CD4-positive, alpha-beta T cell treated with Interferon alpha-2 for 1 hour (primary cell): ENCODE measurements at places on chromosomes 11 and 22.

GRCh38 chr11:131483453-131483852 is 113.0 kb downstream of the NTM start:
- DNase-seq, result no peak

- no peak for DNase-seq
Measured at GRCh38 chr22:17120711-17121232, 388 bp downstream of the TMEM121B start.

DNA sequence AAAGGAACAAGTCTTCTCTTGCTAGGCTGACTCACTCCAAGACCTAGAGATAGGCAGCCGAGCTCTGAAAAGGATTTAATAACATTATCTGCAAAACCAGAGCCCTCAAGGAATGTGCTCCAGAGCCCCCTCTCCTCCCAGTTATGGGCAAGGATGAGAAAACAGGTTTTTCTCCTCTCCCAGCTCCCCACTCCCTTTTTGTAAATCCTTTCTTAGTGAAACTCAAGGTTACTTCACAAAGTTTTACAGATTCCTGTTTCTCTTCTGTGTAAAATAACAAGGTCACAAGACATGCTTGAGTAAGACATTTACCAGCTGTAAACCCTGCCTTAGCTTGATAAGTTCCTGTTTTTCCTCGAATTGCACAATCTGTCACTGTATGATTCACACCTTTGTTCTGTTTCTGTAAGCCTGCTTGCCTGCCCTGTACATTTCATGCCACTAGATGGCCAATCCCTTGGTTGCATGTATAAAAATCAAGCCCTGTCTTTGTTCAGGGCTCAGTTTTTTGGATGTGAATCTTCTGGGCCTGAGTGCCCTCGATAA is 489.4 kb downstream of the KCNA4 start:
- DNase-seq, result peak; percentile 34

DNA sequence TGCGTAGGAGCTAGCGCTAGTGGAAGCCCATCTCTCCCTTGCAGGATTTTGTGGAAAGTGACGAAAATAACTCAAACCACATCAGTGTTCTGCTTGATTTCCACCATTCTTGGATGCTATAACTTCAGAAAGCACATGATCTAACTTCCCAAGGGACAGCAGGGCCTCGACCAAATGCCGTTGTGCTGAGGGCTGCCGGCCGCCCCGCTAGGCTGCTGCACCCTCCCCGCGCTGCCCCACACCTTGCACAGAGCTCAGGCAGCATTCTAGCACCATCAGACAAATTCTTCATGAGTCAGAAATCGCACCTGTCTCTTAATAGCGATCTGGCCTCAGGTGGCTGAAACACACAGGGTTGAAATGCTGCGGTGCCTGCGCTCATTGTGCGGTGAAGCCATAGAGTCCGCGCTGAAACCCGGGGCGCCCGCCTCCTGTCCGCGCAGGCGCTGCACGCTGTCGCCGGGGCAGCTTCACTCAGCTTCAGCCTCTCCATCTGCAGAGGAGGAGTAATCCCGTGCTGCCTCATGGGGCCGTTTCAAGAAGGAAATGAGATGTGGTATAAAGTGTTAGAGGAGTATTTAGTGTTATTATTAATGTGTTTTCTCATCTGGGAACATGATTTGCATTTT is 59.2 kb upstream of the B3GAT1 start:
- DNase-seq, result no peak

GRCh38 chr11:44101098-44101497 is 5.6 kb downstream of the EXT2 start:
- DNase-seq, result no peak

GRCh38 chr22:20494978-20495860 is at the start of gene KLHL22:
KLHL22 (minus strand) TSS chr22:20495795; CDS start chr22:20489211, 6,584 bp downstream.
- DNase-seq, result peak; percentile 24

DNA sequence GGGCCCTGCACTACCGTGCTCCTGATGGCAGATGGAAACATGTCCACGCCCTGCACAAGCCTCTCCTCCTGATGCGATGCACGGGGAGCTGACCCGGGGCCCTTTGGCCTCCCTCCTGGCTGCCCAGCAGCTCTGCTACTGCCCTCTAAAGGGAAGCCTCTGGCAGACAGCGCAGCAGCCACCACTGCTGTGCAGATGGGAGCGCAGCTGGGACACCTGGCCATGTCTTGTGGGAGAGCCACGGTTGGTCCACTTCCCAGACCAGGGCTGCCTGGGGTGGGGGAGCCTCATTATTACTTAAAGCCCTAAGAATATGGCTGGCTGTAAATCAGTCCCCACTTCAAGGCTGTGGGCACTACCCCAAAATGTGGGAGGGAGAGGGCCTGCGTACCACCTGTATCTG is 38.3 kb downstream of the TBX1 start:
- DNase-seq, result no peak

DNA sequence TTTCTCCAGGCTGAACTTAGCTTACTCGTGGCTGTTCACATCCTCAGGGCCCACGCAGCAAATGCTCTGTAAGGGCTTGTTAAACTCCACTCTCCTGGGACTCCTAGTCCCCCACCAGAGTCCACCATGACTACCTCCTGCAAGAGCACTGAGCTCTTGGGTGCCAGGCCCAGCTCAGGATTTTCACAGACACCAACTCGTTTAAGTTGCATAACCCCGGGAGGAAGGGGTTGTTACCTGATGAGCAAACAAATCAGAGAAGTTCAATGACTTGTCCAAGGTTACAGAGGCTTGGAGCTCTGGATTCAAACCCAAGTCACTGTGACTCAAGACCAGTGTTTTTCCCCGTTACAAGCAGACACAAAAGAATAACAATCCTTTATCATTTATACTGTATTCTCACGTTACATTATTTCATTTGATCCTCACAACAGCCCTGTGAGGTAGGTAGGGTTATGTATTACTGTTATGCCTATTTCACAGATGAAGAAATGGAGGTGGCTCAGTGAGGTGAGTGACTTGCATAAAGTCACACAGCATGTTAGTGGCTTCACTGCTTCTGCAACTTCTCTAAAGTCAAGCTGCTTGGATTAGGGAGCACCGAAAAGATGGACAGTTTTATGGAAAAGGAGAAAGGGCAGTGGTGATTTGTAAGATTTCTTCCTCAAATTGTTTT is 17.4 kb downstream of the KCTD21 start:
- no peak for DNase-seq

GRCh38 chr11:7143908-7144307 is 55.1 kb downstream of the RBMXL2 start:
- no peak for DNase-seq

DNA sequence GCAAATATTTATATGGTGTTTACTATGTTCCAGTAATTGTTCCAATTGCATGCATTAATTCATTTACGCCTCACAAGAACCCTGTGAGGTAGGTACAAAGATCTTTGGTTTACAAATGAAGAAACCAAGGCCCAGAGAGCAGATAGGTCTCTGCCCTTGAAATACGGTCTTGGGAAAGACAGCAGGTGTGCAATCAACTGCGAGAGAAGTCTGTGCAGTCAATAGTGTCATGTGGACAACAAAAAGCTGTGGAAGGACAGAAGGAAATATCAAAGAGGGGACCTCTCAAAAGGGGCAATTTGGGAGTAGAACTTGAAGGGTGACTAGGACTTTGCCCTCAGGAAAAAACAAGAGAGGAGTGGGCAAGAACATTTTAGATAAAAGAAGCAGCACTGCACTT is 8.9 kb downstream of the CNTF start:
- DNase-seq, result no peak

DNA sequence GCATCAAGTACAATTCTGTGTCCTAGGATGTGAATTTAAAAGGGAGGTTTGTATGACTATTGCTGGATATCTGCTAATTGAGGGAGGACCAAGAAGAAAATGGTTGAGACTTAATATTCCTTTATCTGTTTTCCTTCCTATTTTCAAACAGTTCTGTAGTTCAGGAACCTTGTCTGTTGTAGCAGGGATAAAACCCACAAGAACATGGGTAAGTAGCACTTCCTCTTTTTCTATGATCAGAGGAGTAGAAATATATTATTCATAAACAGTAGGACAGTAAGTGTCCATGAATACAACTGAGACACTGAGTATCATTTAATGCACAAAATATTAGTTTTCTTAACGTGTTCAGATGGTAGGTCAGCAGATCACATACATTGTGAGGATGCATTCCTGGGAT is 7.6 kb downstream of the MS4A3 start:
- DNase-seq, result no peak

- DNase-seq, result no peak
Measured at GRCh38 chr22:35103761-35104160, 37.8 kb downstream of the ISX start.

DNA sequence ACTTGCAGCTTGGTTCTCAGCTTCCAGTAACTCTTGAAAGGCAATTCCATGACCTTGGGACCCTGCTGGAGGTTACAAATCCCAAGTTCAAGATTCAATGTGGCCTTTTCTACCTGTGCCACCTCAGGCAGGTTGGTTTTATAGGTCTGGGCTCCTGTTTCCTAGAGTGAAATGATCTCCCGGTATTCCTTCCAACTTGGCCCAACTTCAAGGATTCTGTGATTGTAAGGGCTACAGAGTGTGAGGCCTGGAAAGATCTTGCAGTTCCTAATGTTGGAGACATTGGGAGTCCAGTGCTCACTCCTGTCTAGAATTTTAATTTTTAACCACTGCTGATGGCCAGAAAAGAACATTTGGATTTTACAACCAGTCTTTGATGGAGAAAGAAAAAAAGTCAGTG is 91.6 kb downstream of the LDLRAD3 start:
- DNase-seq, result no peak

GRCh38 chr11:26264266-26264665 is 67.7 kb upstream of the ANO3 start:
- DNase-seq, result no peak

- DNase-seq, result no peak
Measured at GRCh38 chr11:96178049-96178886, 164.7 kb downstream of the MAML2 start.

- DNase-seq, result no peak
Measured at GRCh38 chr11:113477321-113477720, 2.1 kb upstream of the DRD2 start.

DNA sequence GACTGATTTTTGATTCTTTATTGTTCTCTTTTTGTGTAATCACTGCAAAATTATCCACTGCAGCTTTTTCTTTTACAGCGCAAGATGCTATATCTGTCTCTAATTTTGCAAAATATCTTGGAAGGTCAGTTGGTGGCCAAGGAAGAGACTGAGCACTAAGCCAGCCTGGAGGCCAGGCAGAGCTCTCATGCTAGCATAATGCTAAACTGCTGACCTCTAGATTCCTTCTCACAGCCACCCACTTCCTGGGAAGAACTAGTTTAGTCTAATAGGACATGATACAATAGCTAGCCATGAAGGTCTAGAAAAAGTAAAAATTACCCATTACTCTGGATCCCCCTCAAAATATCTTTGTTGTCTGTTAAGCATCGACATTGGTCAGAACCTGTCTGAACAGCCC is 227.2 kb upstream of the ARHGAP20 start:
- no peak for DNase-seq

GRCh38 chr11:8477680-8478079 is 116.3 kb downstream of the STK33 start:
- no peak for DNase-seq

- DNase-seq, result no peak
Measured at GRCh38 chr11:3823303-3823702, 14.9 kb downstream of the PGAP2 start.

- no peak for DNase-seq
Measured at GRCh38 chr22:19691721-19692341, 22.5 kb upstream of the SEPTIN5 start.

- DNase-seq, result no peak
Measured at GRCh38 chr11:12045914-12046635, 37.6 kb upstream of the DKK3 start.

GRCh38 chr22:30610299-30610698 is 3.3 kb downstream of the TCN2 start:
- DNase-seq, result no peak

DNA sequence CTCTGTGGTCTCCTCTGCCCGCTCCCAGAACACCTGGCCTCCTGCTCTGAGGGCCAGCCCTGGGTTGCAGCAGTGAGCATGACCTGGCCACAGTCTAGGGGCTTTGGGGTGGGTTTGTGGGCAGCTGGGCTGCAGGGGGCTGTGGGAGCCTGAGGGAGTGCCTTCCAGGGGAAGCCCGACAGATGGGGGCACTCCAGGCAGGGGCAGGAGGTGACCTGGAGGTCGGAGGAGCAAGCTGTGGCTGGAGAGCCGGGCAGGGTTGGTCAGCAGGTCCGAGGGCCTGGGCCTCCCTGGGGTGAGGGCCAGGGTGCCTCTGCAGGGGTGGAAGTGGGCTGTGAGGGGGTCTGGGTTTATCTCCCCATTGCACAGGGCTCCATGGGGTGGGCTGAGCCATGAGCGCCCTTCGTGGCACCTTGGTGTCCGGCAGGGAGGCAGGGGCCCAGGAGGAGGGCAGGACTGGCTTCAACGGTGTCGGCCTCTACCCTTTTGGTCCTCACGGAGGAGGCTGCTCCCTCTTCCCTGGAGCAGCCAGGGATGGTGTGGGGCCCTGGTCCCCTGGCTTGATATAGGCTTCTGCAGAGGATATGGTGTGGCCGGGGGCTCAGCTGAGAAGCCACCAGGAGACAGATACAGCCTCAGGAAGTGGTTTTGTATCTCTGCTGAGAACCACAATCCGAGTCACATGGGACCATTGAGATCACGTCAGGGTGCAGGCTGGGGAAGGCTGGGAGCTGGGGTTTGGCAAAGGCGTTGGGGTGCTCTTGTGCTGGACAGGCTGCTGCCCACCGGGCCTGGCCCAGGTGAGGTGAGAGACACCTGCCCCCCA is 22.3 kb downstream of the KCNQ1 start:
- DNase-seq, result peak; percentile 50

GRCh38 chr22:37457093-37457893 is 28.9 kb downstream of the MFNG start:
- peak; percentile 83 for DNase-seq

GRCh38 chr11:8586805-8587204 is 7.2 kb downstream of the STK33 start:
- DNase-seq, result no peak

- no peak for DNase-seq
Measured at GRCh38 chr11:83760932-83761331, 474.8 kb upstream of the CCDC90B start.

DNA sequence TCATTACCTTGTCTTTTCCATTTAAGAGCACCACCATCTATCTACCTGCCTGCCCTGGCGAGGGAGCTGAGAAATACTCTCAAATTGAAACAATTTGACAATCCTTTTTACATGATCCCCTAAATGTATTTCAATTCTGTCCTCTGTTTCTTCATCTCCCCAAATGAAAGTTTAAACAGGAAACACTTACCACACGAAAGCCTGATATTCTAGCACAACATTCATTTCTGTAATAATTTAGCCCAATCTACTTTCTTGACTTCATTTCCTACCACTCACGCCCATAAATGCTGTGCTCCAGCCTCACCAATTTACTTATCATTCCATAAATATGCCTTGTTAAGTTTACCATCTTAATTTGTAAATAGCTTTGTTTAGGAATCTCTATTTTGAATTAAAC is 89.8 kb upstream of the MS4A8 start:
- DNase-seq, result no peak

GRCh38 chr22:27791159-27791858 is 10.2 kb downstream of the MN1 start:
- no peak for DNase-seq

DNA sequence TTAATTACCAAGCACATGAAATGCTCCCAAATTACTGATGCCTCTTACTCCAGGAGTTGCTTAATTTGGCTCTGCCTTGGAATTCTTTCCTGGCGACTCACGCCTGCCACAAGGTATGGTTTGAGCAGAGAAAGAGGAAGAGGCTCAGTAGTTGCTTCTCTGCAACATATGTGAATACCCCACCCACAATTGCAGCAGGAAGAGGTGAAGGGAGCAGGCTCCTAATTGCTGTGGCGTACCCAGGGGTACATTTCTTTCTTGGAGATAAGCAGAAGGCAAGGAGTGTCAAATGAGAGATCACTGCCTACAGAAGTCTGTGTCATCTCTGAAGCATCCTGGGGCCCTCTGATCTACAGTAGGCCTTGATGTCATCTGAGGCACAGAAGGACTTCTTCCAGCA is 10.6 kb upstream of the NNMT start:
- DNase-seq, result no peak
